ENCODE measurements at places on chromosomes 4 and X. TPM values are rescaled to one million over a fixed set of nuclear protein-coding genes. Genes with fewer than 3 reads are reported as not detected.

GRCh38 chr4:169765835-169766234, 8.1 kb upstream of the HPF1 start:
- no peaks in the 10 kb centered on the region for H3K4me1 ChIP-seq
- H3K27me3 ChIP-seq: no peaks in the 10 kb centered on the region
- H3K36me3 ChIP-seq: no peaks in the 10 kb centered on the region
- DNase-seq: no peak
- H3K4me3 ChIP-seq: no peak overlapping the region
- no peak overlapping the region for H3K27ac ChIP-seq

DNA sequence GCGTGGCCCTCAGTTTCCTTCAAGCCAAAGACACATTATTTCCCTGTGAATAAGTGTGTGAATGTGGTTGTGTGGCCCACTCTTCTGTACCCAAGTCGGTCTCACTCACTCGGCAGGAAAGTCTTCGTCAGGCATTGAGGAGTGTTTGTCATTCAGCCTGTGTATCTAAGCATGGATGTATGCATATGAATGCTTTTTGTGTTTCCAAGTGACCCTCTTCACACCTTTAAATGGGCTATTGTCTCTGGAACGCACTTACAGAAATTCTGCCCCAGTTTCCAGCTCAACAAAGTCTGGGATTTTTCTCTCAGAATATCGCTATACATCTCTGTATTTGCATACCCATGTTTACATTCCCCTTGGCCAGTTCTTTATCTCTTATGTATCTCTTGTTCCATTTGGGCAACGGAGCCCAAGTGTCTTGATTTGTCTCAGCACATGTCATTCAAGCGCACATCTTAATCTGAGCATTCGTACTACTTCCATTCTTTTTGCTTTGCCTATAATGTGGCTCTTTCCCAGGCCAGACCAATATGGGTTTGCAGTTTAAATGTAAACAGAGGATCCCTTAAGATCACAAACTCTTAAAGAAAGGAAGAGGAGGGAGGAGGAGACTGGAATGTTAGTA, 4.8 kb downstream of the BCOR start:
- H3K36me3 ChIP-seq: no peaks in the 10 kb centered on the region
- H3K4me3 ChIP-seq: peak overlapping the region; percentile 75
- no peak for DNase-seq
- H3K4me1 ChIP-seq: peaks cover 7% of the 10 kb centered on the region
- H3K27ac ChIP-seq: peak overlapping the region; percentile 67

DNA sequence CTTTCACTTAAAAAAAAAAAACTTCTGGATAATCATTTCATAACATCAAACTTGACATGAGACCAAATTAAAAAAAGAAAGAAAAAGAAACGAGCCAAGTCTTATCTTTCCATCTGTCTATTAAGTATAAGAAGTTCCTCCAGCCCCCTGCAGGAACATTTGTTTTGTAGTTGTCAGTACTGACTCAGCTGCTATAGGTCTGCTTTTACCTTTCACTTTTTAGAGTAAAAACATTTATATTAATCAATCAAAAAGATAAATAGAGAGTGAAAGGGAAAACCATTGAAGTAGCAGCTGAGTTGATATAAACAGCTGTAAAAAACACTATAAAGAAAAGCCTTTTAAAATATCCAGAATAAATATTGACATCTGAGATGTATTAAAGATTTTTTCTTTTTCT, 46.1 kb downstream of the CCDC158 start:
- DNase-seq: no peak
- H3K36me3 ChIP-seq: no peaks in the 10 kb centered on the region
- H3K27me3 ChIP-seq: no peaks in the 10 kb centered on the region
- H3K4me3 ChIP-seq: no peak overlapping the region
- H3K27ac ChIP-seq: no peak overlapping the region

GRCh38 chrX:86455495-86455894, 307.2 kb downstream of the DACH2 start:
- H3K36me3 ChIP-seq: no peaks in the 10 kb centered on the region
- no peaks in the 10 kb centered on the region for H3K27me3 ChIP-seq
- no peak overlapping the region for H3K27ac ChIP-seq

GRCh38 chr4:174464949-174465348, 57.3 kb downstream of the HPGD start:
- DNase-seq: no peak
- H3K36me3 ChIP-seq: no peaks in the 10 kb centered on the region
- no peak overlapping the region for H3K27ac ChIP-seq
- H3K4me1 ChIP-seq: no peaks in the 10 kb centered on the region

- no peaks in the 10 kb centered on the region for H3K36me3 ChIP-seq
- no peaks in the 10 kb centered on the region for H3K4me1 ChIP-seq
- no peak overlapping the region for H3K27ac ChIP-seq
- DNase-seq: no peak
- no peaks in the 10 kb centered on the region for H3K27me3 ChIP-seq
- H3K4me3 ChIP-seq: no peak overlapping the region
These were observed 12.1 kb downstream of the APLN start for GRCh38 chrX:129642641-129643040.

- no peaks in the 10 kb centered on the region for H3K36me3 ChIP-seq
- DNase-seq: peak; percentile 79
- no peaks in the 10 kb centered on the region for H3K27me3 ChIP-seq
- peak within 1 kb of the TSS; percentile 23 for H3K4me3 ChIP-seq
- H3K4me1 ChIP-seq: peaks cover 6% of the 10 kb centered on the region
- H3K27ac ChIP-seq: 0 out of 2 replicates have a peak within 1 kb of the TSS, but pooled peaks have one; percentile 1
These were observed at the start of gene TBC1D9 for GRCh38 chr4:140756319-140757231. Gene TBC1D9, minus strand, starts transcription at chr4:140756385. Its CDS starts 340 bp downstream, at chr4:140756045.

Gene LUZP4
- total RNA-seq: 0.17 TPM

Gene SMIM31
- not detected for total RNA-seq

Gene SYP
- 10.8 TPM for total RNA-seq

Gene APLN
- 1.1 TPM for total RNA-seq

Gene ETDB
- total RNA-seq: not detected

Gene VCX
- total RNA-seq: not detected

Gene CYSLTR1
- 0.09 TPM for total RNA-seq

Gene TMEM144
- 1.6 TPM for total RNA-seq

Measured in H1 (cell line).